CD4-positive, CD25-positive, alpha-beta regulatory T cell (primary cell): ENCODE measurements at places on chromosomes 12 and 14. TPM values are rescaled to one million over a fixed set of nuclear protein-coding genes. Genes with fewer than 3 reads are reported as not detected.

DNA sequence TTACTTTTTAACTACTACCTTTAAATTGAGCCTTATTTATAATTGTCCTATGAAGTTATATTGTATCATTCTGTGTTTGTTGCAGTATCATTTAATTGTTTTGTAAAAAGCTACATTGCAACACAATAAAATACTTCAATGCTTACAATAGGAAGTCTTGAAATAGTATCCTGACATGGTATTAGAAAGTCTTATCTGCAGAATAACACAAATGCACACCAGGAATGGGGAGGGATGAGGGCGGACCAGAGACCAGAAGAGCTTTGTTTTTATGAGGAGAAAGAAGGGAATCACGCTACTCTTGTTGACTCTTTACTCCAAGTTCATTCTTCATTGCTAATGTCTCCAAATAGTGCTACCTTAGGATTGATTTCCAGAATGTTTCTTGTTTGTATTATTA is 120.2 kb downstream of the MON2 start:
- H3K4me1 ChIP-seq: no peaks in the 10 kb centered on the region
- peaks cover 23% of the 10 kb centered on the region for H3K36me3 ChIP-seq
- H3K27ac ChIP-seq: no peak overlapping the region
- no peak for DNase-seq
- H3K27me3 ChIP-seq: no peaks in the 10 kb centered on the region
- no peak overlapping the region for H3K4me3 ChIP-seq

DNA sequence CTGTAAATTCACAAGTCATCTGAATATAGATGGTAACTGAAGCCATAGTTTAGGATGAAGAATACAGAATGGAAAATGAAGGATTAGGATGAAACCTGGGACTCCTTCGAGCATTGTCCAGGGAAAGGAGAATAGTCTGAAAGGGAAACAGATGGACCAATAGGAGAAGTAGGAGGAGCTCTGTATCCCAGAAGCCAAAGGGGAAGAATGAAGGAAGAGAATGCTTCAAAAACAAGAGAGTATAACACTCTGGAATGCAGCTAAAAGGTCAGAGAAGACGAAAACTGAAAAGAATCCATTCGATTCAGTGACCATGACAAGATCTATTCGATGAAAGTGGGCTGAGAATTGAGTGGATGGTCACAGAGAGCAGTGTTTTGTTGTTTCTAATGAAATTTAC is 1.0 kb downstream of the GMFB start:
- no peak for DNase-seq
- peak overlapping the region; percentile 85 for H3K27ac ChIP-seq
- peaks cover 46% of the 10 kb centered on the region for H3K4me1 ChIP-seq
- H3K27me3 ChIP-seq: no peaks in the 10 kb centered on the region
- H3K4me3 ChIP-seq: peak overlapping the region; percentile 86

GRCh38 chr12:1584326-1584725 is 10.1 kb downstream of the FBXL14 start:
- no peaks in the 10 kb centered on the region for H3K27me3 ChIP-seq
- peaks cover 7% of the 10 kb centered on the region for H3K36me3 ChIP-seq
- no peak overlapping the region for H3K27ac ChIP-seq
- no peak for DNase-seq

GRCh38 chr12:52230364-52231281 is 2.4 kb upstream of the KRT7 start:
- H3K4me1 ChIP-seq: no peaks in the 10 kb centered on the region
- no peaks in the 10 kb centered on the region for H3K27me3 ChIP-seq
- H3K4me3 ChIP-seq: no peak overlapping the region
- no peak for DNase-seq
- H3K36me3 ChIP-seq: no peaks in the 10 kb centered on the region

DNA sequence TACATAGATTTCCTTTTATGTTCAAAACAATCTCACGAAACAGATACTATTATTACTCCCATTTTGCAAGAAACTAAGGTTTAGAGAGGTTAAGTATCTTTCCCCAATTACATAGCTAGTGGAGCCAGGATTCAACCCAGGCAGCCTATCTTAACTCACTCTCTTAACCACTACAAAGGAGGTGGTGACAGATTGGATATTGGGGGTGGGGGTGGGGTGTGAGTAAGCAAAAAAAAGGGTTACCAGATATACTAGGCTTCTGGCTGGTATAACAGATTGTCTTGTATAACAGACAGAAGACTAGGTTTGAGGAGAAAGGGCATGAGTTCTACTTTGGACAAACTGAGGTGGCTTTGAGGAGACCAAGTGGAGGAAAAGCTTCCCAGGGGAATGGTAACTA is 2.1 kb downstream of the GMFB start:
- DNase-seq: no peak
- H3K27me3 ChIP-seq: no peaks in the 10 kb centered on the region
- peak overlapping the region; percentile 25 for H3K27ac ChIP-seq
- peaks cover 13% of the 10 kb centered on the region for H3K36me3 ChIP-seq
- peak overlapping the region; percentile 61 for H3K4me3 ChIP-seq

DNA sequence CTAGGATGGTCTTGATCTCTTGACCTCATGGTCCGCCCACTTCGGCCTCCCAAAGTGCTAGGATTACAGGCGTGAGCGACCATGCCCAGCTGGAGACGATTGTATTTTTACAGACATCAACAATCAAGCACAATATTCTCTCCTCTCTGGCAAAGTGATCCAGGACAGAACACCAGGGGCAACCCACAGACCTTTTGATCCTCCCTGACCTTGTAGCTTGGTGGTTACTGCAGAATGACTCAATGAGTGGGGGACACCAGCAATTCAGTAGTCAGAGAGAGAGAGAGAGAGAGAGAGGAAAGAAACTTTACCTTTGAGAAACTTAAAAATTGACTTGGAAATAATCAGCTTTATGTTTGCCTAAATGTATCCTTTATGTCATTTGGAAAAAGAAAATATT is 51.2 kb downstream of the DRAM1 start:
- H3K36me3 ChIP-seq: no peaks in the 10 kb centered on the region
- H3K4me1 ChIP-seq: peaks cover 4% of the 10 kb centered on the region
- no peak for DNase-seq

- H3K36me3 ChIP-seq: peaks cover 7% of the 10 kb centered on the region
- H3K4me3 ChIP-seq: peak overlapping the region; percentile 89
- H3K4me1 ChIP-seq: peaks cover 31% of the 10 kb centered on the region
- DNase-seq: peak; percentile 1
These were observed 648 bp downstream of the SNX6 start for GRCh38 chr14:34629344-34629656.

GRCh38 chr12:109443794-109444193 is 33.3 kb downstream of the KCTD10 start:
- no peaks in the 10 kb centered on the region for H3K4me1 ChIP-seq
- peaks cover 25% of the 10 kb centered on the region for H3K36me3 ChIP-seq
- H3K27me3 ChIP-seq: no peaks in the 10 kb centered on the region
- no peak overlapping the region for H3K4me3 ChIP-seq

GRCh38 chr12:50620109-50620977 is 115.6 kb downstream of the DIP2B start:
- peak overlapping the region; percentile 7 for H3K4me3 ChIP-seq
- DNase-seq: no peak
- no peaks in the 10 kb centered on the region for H3K36me3 ChIP-seq
- no peaks in the 10 kb centered on the region for H3K27me3 ChIP-seq
- no peak overlapping the region for H3K27ac ChIP-seq

- H3K36me3 ChIP-seq: no peaks in the 10 kb centered on the region
- no peak for DNase-seq
- no peaks in the 10 kb centered on the region for H3K27me3 ChIP-seq
- no peak overlapping the region for H3K27ac ChIP-seq
- no peak overlapping the region for H3K4me3 ChIP-seq
These were observed 21.0 kb upstream of the P2RX7 start for GRCh38 chr12:121111684-121112083.

GRCh38 chr12:69024907-69025306 is 91.9 kb upstream of the CPM start:
- H3K4me1 ChIP-seq: no peaks in the 10 kb centered on the region
- DNase-seq: no peak
- no peak overlapping the region for H3K4me3 ChIP-seq
- no peaks in the 10 kb centered on the region for H3K36me3 ChIP-seq
- H3K27me3 ChIP-seq: no peaks in the 10 kb centered on the region

DNA sequence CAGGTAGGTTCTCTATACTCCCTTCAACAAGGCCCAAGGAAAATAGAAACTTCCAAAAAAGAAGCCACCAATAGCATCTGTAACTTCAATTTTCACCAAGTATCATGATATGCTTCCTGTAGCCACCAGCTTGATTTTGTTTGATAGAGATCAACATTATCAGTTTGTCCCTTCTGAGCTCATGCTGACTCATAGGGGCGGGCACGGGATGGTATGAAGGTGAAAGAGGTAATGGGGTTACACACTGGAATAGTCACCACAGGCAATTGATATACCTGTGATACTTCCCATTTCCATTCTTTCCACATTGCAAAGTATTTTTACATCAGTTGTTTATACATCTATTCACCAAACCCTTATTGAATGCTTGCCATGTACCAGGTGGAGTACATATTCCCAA is 134.1 kb downstream of the KCNA5 start:
- H3K36me3 ChIP-seq: no peaks in the 10 kb centered on the region
- H3K4me1 ChIP-seq: no peaks in the 10 kb centered on the region
- H3K4me3 ChIP-seq: no peak overlapping the region
- DNase-seq: no peak
- no peaks in the 10 kb centered on the region for H3K27me3 ChIP-seq

DNA sequence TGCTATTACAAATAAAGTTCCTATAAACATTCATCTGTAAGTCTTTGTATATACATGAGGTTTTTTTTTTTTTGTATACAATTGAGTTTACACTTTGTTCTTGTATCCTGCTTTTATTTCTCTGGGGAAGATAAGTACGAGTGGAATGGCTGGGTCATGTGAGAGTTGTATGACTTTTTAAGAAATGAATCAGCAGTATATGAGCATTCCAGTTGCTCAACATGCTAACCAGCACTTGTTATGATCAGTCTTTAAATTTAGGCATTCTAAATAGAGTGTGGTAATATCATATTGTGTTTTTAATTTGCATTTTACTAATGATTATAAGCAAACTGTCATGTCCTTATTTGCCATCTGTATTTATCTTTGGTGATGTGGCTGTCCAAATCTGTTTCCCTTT is 44.7 kb upstream of the AMIGO2 start:
- H3K27me3 ChIP-seq: no peaks in the 10 kb centered on the region
- no peaks in the 10 kb centered on the region for H3K4me1 ChIP-seq
- no peaks in the 10 kb centered on the region for H3K36me3 ChIP-seq
- H3K27ac ChIP-seq: no peak overlapping the region

DNA sequence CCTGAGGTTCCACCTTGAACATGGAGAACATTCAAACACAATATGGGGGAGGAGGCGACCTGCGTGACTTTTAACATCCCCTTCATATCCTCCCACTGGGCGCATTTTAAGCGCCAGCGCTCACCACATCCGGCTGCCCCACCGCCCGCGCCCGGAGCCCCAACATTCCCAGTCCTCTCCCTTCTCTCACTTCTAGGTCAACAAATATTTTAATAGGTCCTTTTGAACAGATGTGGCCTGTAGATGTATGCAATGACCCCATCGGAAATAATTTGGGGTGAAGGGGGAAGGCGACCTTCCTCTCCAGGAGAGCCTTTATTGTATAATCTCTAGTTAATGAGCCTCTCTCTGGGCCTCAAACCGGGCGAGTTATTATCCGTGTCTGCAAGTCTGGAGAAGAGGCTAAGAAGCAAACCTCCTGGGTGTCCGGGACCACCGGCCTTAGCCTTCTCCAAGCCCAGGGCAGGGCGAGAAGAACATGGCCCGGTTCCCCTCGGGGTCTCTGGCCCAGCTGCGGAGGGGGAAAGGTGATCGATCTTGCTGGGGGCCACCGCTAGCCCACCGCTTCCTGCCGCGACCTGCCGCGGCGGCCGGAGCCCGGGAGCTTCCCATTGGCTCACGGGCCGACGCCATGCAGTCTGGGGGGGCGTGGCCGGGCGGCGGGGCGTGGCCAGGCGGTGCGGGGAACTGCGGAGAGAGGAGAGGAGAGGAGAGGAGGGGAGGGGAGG is 83.2 kb upstream of the HMGA2 start:
- peaks cover 9% of the 10 kb centered on the region for H3K4me1 ChIP-seq
- no peaks in the 10 kb centered on the region for H3K36me3 ChIP-seq
- H3K27ac ChIP-seq: no peak overlapping the region
- no peak overlapping the region for H3K4me3 ChIP-seq
- peaks cover 6% of the 10 kb centered on the region for H3K27me3 ChIP-seq

- no peaks in the 10 kb centered on the region for H3K36me3 ChIP-seq
- peaks cover 20% of the 10 kb centered on the region for H3K4me1 ChIP-seq
- H3K27me3 ChIP-seq: peaks cover 10% of the 10 kb centered on the region
- DNase-seq: no peak
These were observed 31.9 kb upstream of the MON2 start for GRCh38 chr12:62434494-62435302.

DNA sequence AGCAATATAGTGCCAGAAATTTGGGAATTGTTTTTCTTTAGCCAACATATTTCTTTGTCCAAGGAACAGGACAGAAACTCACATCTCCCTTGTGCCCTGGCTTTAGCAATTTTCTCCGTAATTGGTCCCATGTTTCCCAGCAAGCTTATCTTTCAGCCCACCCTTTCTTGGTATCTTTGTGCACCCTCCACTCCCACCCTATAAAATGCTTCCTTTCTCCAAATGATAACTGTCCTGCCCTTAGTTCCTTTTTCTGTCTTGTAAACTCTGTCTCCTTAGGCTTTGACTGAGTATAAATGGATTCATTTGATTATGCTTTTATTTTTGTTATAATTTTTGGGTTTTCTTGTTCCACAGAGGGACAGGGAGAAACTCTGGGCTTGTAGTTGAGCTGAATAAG is 442.8 kb downstream of the ATP23 start:
- H3K4me3 ChIP-seq: no peak overlapping the region
- H3K36me3 ChIP-seq: no peaks in the 10 kb centered on the region
- H3K4me1 ChIP-seq: no peaks in the 10 kb centered on the region
- H3K27me3 ChIP-seq: peaks cover 2% of the 10 kb centered on the region
- DNase-seq: no peak
- no peak overlapping the region for H3K27ac ChIP-seq

GRCh38 chr12:41407232-41407799 is 219.2 kb downstream of the PDZRN4 start:
- H3K27me3 ChIP-seq: no peaks in the 10 kb centered on the region
- H3K36me3 ChIP-seq: no peaks in the 10 kb centered on the region
- H3K4me3 ChIP-seq: no peak overlapping the region
- no peak for DNase-seq
- H3K27ac ChIP-seq: no peak overlapping the region

- no peaks in the 10 kb centered on the region for H3K4me1 ChIP-seq
- H3K27ac ChIP-seq: no peak overlapping the region
- H3K36me3 ChIP-seq: no peaks in the 10 kb centered on the region
- no peak overlapping the region for H3K4me3 ChIP-seq
These were observed 26.3 kb downstream of the PAPLN start for GRCh38 chr14:73263606-73264005.

GRCh38 chr12:10304161-10304574 is 3.5 kb upstream of the KLRD1 start:
- H3K27ac ChIP-seq: no peak overlapping the region
- no peaks in the 10 kb centered on the region for H3K27me3 ChIP-seq
- DNase-seq: peak; percentile 10

GRCh38 chr12:84046859-84047258 is 865.7 kb downstream of the SLC6A15 start:
- no peak for DNase-seq
- H3K4me3 ChIP-seq: no peak overlapping the region
- H3K27ac ChIP-seq: no peak overlapping the region
- H3K27me3 ChIP-seq: no peaks in the 10 kb centered on the region
- H3K36me3 ChIP-seq: no peaks in the 10 kb centered on the region
- H3K4me1 ChIP-seq: no peaks in the 10 kb centered on the region

E2F7 gene
- polyA plus RNA-seq: 0.13 TPM

ZDHHC22 gene
- not detected for polyA plus RNA-seq

PEX5 gene
- polyA plus RNA-seq: 13.8 TPM

LRRC10 gene
- polyA plus RNA-seq: not detected

PPP1R1A gene
- polyA plus RNA-seq: not detected

KCNMB4 gene
- polyA plus RNA-seq: 0.37 TPM

OR4M1 gene
- polyA plus RNA-seq: not detected

LHX5 gene
- not detected for polyA plus RNA-seq

CCDC38 gene
- polyA plus RNA-seq: not detected

NOC4L gene
- polyA plus RNA-seq: 25.2 TPM

INHBE gene
- not detected for polyA plus RNA-seq

SLC5A8 gene
- polyA plus RNA-seq: not detected

PKP2 gene
- polyA plus RNA-seq: not detected
